ENCODE measurements at places on chromosomes 5 and 9.

DNA sequence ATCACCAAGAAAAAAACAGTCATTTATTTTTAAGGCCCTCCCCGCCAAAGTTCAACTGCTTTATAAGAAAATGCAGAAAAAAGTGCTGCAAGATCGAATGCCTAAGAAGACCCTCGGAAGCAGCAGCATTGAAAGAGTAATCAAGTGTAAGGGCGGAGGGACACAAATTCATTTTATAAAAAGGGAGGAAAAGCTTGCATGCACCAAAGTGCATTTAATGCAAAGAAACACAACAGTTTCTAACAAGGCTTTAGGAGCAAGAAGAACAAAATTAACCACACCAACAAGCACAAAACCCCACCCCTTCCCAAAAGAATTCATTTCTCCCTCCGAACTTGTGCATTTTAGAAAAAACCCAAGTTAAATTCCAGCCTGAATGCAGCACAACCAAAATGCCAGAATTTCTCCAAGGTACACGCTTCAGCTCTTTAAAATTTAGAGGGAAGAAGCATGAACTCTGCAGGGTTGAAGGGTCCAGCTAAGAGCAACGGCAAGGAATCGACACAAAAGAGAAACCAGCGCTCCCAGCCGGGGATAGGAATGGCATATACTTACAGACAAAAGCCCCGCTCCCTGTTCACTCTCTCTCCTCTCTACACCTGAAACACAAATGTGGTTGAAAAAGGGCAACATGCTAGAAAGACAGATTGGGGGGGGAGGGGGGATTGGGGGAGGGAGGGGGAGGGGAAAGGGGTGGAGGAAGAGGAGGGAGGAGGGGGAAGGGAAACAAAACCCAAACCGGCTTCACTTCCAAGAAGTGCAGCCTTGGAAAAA lies at the start of gene NREP:
Gene NREP, minus strand, starts transcription at position 614 of the 774 bp plus-strand sequence. CDS start 1,422 bp downstream, outside the sequence.
- DNase-seq, result peak; percentile 30

DNA sequence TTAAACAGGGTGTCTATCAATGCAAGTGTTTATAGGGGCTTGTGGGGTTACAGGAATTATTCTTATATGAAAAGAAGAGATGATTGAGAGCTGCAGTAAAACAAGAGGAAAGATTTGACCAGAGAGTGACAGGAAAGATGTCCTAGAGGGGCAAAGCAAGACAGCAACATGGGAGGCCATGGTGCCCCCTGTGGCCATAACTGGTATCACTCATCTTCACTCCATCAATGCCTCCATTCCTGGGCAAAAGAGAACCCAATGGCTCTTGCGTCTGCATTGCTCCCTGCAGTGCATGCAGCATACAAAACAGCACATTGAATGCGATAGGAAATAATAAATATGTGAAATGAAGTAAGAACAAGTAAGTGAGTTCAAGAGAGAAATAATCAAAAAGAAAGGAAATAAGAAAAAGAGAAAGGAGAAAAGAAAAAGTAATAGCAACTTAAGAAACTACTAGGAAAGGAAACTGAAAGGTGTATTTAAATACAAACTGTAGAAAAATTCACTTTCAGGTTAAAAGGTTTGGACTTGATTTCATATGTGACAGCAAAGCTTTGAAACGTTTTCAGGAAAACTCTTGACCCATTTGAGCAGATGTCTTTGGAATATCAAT lies 206.6 kb downstream of the SEMA5A start:
- DNase-seq, result no peak

GRCh38 chr5:66538531-66538930 lies 57.7 kb upstream of the MAST4 start:
- DNase-seq, result no peak

DNA sequence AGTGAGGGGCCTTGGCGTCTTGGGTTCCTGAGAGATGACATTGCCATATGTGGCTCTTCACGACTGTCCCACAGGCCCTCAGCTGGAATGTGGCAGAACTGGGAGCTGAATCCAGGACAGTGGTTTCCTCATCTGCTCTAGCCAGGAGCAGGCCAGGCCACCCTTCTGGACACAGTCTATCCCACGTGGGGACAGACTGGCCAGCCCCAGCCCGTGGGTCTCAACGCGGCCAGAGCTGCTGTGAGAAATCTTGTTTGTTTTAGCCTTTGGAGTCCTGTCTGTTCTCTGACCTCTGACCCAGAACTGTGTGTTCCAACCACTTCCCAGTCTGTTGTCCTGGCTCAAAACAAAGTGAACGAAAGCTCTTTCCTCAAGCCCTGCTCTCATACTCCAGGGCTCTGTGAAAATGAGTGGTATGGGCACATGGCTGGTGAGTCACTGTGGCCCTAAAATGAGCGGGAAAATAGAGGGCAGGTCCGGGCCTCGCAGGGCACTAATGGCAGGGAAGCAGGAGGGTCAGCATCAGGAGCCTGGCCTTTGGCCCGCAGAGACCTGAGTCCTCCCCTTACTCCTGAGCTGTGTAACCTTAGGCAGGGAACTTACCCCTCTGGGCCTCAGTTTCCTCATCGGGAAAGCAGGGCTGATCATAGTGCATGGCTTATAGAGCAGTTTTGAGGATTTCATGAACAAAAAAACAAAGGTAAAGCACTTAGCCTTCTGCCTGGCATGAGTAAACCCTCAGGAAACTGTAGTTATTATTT lies 34.8 kb upstream of the GLRX start:
- no peak for DNase-seq

- no peak for DNase-seq
Observed at GRCh38 chr9:107960916-107961315, 471.3 kb upstream of the KLF4 start.

GRCh38 chr5:56829137-56829908 lies 14.0 kb downstream of the MAP3K1 start:
- DNase-seq, result no peak

GRCh38 chr9:23826120-23826629 lies at the start of gene ELAVL2:
Gene ELAVL2, minus strand, starts transcription at chr9:23826240. Its CDS starts 64,006 bp downstream, at chr9:23762234.
- DNase-seq, result no peak

DNA sequence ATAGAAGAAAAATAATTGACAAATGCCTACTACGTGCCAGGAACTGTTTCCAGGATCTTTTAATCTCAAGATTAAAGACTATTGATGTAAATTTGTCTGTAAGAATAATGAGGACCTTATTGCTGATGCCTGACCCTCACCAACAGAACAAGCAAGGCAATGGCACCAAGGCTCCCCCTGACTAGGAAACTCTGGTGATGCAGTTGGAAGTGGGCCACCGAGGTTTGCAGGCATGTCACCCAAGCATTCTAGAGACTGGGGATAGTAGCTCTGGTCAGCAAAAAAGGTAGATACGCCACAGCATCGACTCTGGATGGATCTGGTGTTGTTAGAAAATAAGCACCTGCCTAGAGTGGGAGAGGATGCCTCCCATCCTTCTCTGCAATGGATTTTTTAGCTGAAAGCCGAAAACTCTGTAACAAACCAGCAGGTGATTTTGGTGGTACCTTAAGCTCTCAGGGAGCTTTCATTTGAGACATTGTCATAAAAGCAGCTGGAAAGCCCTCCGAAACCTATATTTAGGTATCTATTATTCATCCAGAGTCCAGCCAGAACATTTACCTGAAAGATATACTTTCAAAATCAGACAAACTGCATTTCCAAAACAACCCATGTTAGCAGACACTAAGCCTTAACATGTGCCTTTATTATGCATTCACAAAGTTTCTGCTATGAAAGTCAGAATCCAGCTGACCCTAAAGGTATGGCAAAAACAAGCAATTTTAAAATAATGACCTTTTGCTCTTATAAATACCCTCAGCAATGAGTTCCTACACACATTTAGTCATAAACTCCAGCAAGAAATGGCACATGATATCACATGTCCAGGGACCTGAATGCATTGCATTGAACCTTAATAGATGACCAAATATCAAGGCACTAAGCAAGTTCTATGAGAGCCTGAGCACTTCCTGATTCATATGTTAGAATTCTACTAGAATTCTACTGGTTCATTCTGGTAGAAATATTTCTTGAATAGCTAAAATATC lies 308.4 kb downstream of the PDE4D start:
- no peak for DNase-seq
